ENCODE measurements at places on chromosomes 6 and 20.

GRCh38 chr20:17681726-17682102 is 328 bp downstream of the RRBP1 start:
- no peak for DNase-seq

DNA sequence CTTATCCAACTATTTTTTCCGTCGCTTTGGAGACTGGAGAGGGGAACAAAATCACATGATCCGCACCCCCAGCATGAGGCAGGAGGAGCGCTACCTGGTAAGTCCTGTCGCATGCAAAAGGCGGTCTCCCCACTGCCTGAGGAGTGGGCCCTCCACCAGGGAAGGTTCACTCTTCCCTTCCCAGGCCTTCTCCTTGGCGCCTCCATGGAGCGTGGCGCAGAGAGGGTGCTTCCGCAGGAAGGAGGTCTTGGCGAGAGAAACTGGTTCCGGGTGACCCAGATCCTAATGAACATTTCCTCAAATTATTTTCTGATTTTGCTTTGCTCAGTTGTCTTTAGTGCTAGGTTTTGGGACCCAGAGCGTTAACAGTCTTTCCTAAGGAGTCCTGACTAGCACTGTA is 217.6 kb downstream of the UST start:
- DNase-seq: no peak

DNA sequence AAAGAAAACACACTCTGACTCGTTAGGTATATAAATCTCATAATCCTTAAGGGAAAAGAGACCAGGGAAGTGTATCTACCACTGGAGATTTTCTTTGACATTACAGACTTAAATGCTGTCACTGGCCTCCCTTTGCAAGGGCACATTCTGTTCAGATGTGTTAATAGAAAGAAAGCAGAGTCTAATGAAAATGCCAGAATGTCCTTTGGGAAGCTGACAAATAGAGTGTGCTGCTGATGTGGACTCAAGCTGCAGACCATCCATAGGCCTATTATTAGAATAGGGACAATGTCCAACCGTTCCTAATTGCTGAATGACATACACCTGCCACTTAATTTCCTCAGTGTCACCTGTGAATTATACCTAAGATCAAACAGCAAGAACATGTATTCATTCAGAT is 41.2 kb downstream of the SLC35D3 start:
- no peak for DNase-seq

GRCh38 chr6:10386220-10386619 is 28.7 kb downstream of the TFAP2A start:
- no peak for DNase-seq

DNA sequence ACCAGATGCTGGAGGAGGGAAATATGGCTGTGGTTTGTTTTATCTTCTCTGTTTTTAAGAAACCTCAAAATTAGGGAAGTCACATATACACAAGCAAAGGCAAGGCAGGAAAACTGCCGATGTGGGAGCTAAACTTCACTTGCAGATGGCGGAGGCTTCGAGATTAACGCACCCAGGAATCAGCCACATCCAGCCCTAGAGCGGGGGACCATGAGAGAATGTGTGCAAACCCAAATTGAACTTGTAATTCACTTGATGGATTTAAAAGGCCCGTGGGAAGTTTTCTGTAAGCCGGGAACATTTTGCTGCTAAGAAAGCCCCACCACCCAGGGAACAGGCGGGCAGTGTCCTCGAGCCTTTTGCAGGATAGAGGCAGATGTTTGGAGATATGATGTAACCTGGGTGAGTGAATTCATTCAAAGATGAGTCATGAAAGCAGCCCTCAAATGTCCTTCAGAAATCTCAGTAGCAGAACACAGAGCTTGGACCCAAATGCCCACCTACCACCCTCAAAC is 39.9 kb downstream of the PREX1 start:
- DNase-seq: peak; percentile 90

- DNase-seq: peak; percentile 53
Observed at GRCh38 chr6:149925974-149926777, 3.3 kb upstream of the RAET1G start.

DNA sequence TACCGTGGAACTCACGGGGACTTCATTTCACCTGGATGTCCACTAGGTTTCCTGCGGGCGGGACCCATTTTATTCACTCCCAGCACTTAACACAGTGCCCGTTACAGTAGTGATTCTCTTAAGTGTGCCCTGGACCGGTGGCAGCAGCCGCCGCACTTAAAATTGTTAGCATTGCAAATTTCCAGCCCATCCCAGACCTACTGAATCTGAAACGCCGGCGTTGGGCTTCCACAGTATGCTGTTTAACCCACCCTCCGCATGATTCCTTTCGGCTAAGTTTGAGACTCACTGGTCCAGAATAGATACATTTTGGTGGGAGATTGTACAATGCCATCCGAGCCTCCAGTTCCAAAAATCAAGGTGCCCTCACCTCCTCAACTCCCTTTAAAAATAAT is 967 bp downstream of the SMPDL3A start:
- no peak for DNase-seq

- no peak for DNase-seq
Observed at GRCh38 chr20:16283978-16284377, 289.3 kb downstream of the KIF16B start.

GRCh38 chr6:10521104-10521808 is at the start of gene GCNT2:
Gene GCNT2, plus strand, starts transcription at chr6:10521351. Its CDS starts 7,561 bp downstream, at chr6:10528912.
- peak; percentile 51 for DNase-seq

GRCh38 chr20:20498076-20498861 is 130.4 kb downstream of the INSM1 start:
- no peak for DNase-seq

- DNase-seq: no peak
Observed at GRCh38 chr20:50356962-50357782, 153.0 kb upstream of the PTPN1 start.

GRCh38 chr20:22597303-22597702 is 12.9 kb upstream of the FOXA2 start:
- DNase-seq: no peak

- no peak for DNase-seq
Observed at GRCh38 chr20:3661814-3662665, 1.2 kb downstream of the GFRA4 start.

- no peak for DNase-seq
Observed at GRCh38 chr6:49949062-49949461, 14.9 kb downstream of the DEFB114 start.

DNA sequence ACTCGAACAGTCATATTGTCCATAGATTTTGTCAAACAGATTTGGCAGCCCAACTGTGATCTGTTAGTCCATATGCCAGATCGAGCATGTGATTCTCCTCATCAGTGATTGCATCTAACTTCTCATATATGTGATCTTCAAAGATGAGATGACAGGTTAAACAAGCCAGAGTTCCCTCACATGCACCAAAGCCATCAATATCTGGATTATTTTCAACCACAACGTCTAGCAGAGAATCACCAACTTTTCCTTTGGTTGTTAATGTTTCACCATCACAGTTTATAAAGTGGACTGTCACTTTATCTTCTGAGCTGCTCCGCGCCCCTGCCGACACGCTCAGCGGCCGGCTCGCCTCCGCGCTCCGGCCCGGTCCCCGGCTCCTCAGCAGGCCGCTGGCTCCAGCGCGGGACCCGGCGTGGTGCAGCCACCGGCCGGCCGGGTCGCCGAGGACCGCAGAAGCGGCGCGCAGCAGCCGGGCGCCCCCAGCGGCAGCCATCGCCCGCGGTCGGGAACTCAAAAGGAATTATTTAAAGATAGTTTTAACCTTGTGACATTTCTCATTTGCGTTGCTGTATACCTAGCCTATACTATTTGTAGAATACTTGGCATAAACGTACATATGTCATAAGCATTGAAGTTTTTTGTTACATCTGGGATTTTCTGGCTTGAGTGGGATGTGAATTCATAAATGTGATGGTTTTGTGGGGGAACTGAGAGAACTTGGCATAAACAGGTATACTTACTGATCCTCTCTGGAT is 40.1 kb upstream of the DYNLRB1 start:
- peak; percentile 20 for DNase-seq

DNA sequence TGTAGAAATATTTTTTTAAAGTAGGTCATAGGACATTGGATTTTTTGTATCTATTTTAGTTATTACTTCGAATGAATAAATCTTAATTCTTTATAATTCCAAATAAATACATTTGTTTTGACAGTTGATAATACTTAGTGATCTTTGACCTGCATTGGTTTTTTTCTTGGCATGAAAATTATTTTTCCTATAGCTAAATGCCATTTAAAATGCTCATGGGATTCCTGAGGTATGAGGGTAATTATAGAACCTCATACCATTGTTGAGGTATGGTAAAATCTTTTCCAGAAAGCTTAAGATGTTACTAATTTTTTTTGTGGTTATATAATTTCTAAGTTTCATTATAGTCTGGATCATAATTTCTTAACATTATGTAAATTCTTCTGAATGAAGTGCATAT is 8.3 kb downstream of the PM20D2 start:
- no peak for DNase-seq

DNA sequence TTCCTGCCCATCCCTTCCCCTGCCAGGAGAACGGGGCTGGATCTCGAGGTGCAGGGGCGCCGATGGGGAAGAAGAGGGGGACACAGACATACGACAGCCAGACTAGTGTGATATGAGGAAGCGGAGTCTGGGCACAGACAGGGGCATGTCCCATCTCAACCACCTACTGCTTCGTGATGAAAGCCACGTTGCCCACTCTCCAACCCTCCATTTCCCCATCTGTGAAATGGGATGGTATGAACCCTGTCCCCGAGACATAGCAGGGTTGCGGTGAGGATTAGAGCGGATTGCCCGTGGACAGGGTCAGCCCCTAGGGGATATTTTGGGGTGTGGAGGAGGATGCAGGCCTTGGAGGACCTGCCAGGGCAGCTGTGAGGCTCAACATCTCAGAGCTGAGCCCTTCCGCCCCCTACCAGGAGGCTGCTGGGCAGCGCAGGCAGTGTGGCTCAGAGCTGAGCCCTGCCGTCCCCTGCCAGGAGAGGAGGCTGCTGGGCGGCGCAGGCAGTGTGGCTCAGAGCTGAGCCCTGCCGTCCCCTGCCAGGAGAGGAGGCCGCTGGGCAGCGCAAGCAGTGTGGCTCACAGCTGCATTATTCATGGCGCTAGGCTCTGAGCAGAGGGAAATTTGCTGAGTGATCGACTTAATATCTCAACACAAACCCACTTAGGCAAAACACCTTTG is 71.7 kb downstream of the GRM4 start:
- no peak for DNase-seq

GRCh38 chr6:158311626-158312025 is 639 bp upstream of the TULP4 start:
- DNase-seq: no peak

DNA sequence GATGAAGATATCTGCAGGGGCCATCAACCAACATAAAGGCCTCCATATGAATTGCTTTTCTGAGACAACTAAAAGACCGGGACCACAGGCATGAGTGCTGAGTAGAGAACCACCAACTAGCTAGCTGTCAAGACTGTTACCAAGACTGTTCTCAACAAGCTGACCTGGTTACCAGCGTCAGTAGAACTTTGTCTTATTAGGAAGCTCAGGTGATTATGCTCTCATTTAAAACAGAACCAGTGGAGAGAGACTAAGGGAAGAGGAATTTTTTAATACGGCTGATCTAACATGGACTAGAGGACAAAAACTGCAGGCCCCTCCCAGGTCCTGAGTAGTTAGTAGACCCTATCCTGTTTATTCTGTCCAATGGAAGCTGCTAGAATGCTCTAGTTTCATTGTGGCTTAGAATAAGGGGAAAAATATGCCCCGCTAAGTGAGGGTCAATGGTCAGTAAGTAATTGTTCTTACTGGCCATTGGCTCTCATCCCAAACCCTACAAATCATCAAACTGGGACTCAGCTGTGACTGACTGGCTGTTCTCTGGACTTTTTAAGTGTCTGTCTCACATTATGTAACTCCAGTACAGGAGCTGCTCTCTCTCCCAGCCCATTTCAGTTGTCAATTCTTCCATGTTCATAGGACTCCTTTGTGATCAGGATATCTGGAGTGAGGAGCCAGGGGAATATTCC is 3.8 kb upstream of the DYNLRB1 start:
- DNase-seq: no peak

DNA sequence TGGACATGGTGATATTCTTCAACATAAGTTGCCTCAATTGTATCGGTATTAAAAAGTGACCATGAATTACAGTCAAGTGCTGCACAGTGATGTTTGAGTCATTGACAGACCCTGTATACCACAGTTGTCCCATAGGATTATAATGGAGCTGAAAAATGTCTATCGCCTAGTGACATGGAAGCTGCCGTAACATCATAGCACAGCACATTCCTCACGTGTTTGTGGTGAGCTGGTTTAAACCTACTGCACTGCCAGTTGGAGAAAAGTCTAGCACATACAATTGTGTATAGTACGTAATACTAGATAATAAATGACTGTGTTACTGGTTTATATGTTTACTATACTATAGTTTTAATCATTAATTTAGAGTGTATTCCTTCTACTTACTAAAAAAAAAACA is 150.2 kb downstream of the CDH26 start:
- peak; percentile 53 for DNase-seq

GRCh38 chr6:93823489-93823888 is 404.1 kb upstream of the EPHA7 start:
- no peak for DNase-seq

GRCh38 chr6:138520463-138520862 is 21.2 kb upstream of the NHSL1 start:
- peak; percentile 30 for DNase-seq

GRCh38 chr6:118101831-118102345 is 194.8 kb downstream of the SLC35F1 start:
- DNase-seq: no peak

Data from HTR-8/SVneo (cell line).